ENCODE measurements at places on chromosomes 5 and 9. TPM values are rescaled to one million over a fixed set of nuclear protein-coding genes. Genes with fewer than 3 reads are reported as not detected.

GABRA1 gene
- total RNA-seq: not detected

ANKRD31 gene
- 0.66 TPM for total RNA-seq

GPX8 gene
- not detected for total RNA-seq

OBP2B gene
- not detected for total RNA-seq

ATOX1 gene
- 91.0 TPM for total RNA-seq

GRCh38 chr9:4794691-4795090, 1.9 kb downstream of the RCL1 start:
- H3K27me3 ChIP-seq: no peaks in the 10 kb centered on the region
- no peaks in the 10 kb centered on the region for H3K36me3 ChIP-seq
- H3K4me1 ChIP-seq: peaks cover 20% of the 10 kb centered on the region
- H3K27ac ChIP-seq: peak overlapping the region; percentile 35
- H3K4me3 ChIP-seq: no peak overlapping the region
- DNase-seq: no peak

DNA sequence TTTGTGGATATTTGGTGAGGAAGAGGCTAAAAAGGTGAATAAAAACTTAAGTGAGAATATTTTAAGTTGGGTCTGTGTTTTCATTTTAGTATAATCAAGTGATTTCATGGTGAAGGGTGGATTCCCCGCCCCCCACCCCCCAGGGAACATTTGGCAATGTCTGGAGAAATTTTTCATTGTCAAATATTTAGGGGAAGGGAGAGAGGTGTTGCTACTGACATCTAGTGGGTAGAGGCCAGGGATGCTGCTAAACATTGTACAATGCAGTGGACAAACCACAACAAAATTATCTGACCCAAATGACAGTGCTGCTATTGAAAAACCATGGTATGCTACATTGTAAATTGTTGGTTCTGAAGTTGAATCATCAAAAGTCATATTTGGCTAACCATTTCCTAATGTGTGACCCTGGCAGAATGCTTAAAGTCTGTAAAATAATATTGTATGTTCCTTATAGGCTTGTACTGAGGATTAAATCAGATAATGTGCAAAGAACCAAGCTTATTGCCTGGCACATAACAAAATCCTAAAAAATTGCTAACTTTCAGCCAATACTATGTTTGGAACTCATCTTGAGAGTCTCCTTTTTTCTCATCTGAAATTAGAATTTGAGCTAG, 5.6 kb downstream of the C5orf24 start:
- H3K4me3 ChIP-seq: no peak overlapping the region
- H3K4me1 ChIP-seq: peaks cover 17% of the 10 kb centered on the region
- no peaks in the 10 kb centered on the region for H3K27me3 ChIP-seq
- no peak for DNase-seq

DNA sequence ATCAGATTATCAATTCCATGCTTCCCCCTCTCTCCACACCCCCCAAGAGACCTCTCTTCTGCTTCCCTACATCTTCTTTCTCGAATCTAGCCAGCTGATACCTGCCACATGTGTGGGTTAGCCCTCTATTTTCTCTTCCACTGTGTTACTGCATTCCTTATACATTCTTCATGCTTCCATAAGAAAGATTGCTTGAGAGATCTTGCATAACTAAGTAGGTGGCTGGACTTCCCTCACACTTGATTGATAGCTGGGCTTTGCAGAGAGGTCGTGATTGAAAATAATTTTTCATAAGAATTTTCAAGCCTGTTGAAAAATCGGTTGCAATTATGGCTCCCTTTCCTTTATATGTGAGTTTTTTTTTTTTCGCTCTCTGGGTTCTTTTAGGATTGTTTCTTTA, 33.0 kb upstream of the PANK3 start:
- H3K27ac ChIP-seq: no peak overlapping the region
- H3K4me3 ChIP-seq: no peak overlapping the region
- peaks cover 5% of the 10 kb centered on the region for H3K4me1 ChIP-seq
- no peak for DNase-seq
- no peaks in the 10 kb centered on the region for H3K36me3 ChIP-seq

- no peaks in the 10 kb centered on the region for H3K27me3 ChIP-seq
- H3K4me1 ChIP-seq: no peaks in the 10 kb centered on the region
- DNase-seq: no peak
- no peak overlapping the region for H3K4me3 ChIP-seq
Measured at GRCh38 chr5:150428106-150428876, 15.6 kb upstream of the CD74 start.

DNA sequence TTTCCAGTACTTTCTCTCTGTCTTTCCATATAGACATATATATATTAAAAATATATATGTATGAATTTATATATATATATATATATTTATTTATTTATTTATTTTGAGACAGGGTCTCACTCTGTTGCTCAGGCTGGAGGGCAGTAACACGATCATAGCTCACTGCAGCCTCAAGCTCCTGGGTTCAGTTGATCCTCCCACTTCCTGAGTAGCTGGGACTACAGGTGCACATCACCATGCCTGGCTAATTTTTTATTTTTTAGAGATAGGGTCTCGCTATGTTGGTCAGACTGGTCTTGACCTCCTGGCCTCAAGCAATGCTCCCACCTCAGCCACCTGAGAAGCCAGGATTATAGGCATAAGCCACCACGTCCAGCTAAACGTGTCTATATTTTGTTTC, 210.1 kb downstream of the CD180 start:
- no peaks in the 10 kb centered on the region for H3K4me1 ChIP-seq
- no peaks in the 10 kb centered on the region for H3K27me3 ChIP-seq
- H3K4me3 ChIP-seq: no peak overlapping the region
- no peak overlapping the region for H3K27ac ChIP-seq

DNA sequence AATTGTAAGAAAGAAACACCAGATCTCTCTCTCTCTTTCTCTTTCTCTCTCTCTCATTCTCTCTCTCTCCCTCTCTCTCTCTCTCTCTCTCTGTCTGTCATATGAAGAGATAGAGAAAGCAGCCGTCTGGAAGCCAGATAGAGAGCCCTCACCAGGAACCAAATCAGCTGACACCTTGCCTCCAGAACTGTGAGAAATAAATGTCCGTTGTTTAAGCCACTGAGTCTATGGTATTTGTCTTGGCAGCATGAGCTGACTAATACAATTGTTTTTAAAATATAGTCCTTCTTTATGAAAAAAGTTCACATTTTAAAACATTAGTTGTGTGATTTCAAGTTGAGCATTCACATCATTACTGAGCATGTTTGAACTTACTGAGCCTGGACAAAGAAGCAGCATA, 275.6 kb downstream of the CETN3 start:
- no peaks in the 10 kb centered on the region for H3K4me1 ChIP-seq
- H3K36me3 ChIP-seq: no peaks in the 10 kb centered on the region
- H3K27me3 ChIP-seq: no peaks in the 10 kb centered on the region
- no peak overlapping the region for H3K4me3 ChIP-seq
- no peak for DNase-seq

DNA sequence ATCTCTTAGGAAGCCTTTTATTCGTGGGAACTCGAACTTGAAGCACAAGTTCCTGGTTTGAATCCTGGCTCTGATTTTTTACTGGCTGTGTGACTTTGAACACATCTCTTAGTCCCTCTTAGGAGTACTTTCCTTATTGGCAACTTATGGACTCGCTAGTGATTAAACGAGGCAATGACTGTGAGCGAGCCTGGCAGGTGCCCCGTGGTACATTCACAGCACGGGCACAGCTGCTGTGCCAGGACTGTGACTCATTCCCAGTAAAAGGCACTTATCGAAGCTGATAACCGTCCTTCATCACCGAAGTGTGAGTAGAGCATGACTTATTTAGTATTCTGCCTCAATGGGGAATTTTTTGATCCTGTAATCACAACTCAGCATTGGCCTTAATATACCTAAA, 22.7 kb downstream of the CFAP90 start:
- no peaks in the 10 kb centered on the region for H3K4me1 ChIP-seq
- no peak for DNase-seq
- H3K27ac ChIP-seq: no peak overlapping the region

GRCh38 chr9:23036416-23036815, 589.8 kb downstream of the DMRTA1 start:
- no peaks in the 10 kb centered on the region for H3K4me1 ChIP-seq
- H3K36me3 ChIP-seq: no peaks in the 10 kb centered on the region

GRCh38 chr5:163993126-163993525, 487.7 kb downstream of the MAT2B start:
- H3K36me3 ChIP-seq: no peaks in the 10 kb centered on the region
- no peak overlapping the region for H3K4me3 ChIP-seq
- H3K27ac ChIP-seq: no peak overlapping the region
- no peak for DNase-seq

DNA sequence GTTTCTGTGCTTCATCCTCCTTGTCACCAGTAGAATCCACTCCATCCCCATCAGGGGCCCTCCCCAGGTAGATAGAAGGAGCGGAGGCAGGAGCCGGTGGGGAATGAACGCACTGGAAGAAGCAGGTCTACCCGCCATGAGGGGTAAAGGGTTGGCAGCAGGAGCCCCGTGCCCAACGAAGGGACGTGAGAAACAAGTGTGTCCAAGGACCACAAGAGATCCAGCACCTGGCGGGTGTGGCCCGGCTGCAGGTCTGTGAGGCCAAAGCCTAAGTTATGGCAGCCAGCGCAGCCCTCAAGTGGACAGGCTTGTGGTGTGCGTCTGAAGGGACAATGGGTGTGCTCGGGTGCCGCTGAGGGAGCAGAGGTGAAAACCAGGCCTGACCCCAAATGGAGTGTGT, 94.3 kb downstream of the IRX2 start:
- no peak overlapping the region for H3K4me3 ChIP-seq
- H3K27ac ChIP-seq: no peak overlapping the region
- no peaks in the 10 kb centered on the region for H3K27me3 ChIP-seq

All from CD8-positive, alpha-beta memory T cell (primary cell).